ENCODE measurements at places on chromosomes 3 and 15.

DNA sequence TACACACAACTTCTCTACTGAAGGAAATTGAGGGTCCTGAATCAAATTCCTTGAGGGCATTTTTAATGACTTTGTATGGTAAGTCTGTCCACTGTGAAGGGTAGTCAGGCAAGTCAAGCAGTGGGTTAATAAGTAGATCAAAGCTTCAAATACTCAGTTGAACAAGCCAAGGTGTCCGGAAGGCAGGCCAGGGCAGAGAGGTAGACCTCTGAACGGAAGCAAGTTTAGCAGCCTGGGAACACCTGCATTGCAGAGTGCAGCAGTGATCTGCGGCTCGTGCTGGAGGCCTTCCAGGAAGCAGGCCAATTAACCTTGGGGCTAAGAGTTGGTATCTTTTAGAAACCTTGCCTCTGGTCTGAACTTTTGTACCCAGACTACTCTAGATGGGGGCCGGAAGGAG lies 143.8 kb downstream of the LRTM1 start:
- no peak for DNase-seq

DNA sequence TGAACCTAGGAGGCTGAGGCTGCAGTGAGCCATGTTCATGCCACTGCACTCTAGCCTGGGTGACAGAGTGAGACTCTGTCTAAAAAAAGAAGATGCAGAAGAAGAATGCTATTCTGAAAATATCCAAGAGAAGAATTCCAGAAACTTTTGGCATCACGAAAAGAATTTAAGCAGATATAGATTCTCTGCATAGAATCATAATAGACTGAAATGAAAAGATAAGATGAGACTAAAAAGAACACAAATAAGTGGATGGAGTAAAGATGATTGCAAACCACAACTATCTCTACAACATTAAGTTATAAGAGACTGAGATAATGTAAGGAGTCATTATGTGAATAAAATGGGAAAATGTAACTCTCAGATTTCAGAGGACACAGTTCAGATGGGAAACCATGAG lies 140.7 kb upstream of the TMC3 start:
- DNase-seq, result no peak

DNA sequence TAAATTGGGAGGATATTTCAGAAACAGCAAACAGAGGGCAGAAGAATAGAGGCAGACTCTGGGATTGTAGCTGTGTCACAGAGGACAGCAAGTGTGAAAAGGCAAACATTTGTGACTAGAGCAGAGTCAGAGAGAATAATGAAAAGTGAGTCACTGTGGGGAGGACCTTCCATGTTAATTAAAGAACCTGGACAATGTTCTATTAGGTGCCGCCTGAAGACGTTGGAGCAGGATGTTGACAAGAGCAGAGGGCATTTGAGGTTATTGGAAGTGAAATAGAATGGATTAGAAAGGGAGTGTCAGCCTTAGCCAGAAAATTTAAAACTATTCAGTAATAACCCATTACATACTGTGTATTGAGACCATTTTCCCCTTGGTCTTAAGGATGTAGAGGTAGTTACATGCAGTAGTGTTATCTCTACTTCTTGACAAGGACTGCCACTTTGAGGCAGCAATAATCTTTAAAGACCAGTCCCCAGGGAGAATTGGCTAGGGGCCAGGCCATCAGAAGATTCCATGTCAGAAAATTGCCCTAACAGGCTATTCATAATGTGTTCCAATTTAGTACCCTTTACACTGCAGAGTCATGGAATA lies 5.8 kb downstream of the ACKR2 start:
- no peak for DNase-seq

- no peak for DNase-seq
Observed at GRCh38 chr15:93020976-93021772, 67.8 kb downstream of the RGMA start.

DNA sequence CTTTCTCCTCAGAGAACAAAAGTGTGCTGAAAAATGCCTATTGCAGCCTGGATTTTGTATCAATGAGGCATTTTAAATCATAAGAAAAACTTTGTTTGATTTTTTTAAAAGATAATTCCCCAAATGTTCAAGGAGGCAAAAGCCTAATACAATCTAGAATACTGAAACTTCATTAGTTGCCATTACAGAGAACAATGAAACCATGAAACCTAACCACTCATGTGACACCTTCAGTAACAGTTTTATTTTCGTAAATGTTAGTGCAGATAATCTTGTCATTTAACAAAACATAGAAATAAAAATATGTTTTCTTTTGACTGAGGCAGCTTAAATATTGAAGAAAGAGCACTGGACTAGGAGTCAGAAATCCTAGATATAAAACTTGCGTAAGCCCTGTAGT lies 655.9 kb downstream of the RBMS3 start:
- DNase-seq, result no peak

- no peak for DNase-seq
Observed at GRCh38 chr15:95091444-95091843, 860.1 kb downstream of the MCTP2 start.

GRCh38 chr3:13040361-13041074 lies 32.7 kb downstream of the IQSEC1 start:
- no peak for DNase-seq

- DNase-seq, result no peak
Observed at GRCh38 chr15:89143503-89144162, 55.4 kb downstream of the ABHD2 start.

All from stimulated activated CD4-positive, alpha-beta T cell treated with anti-CD3 and anti-CD28 coated beads, TNF-alpha, amount 100 ng/mL, for 1 hour (primary cell).